HAP-1 (cell line): ENCODE measurements at places on chromosomes 11 and 22.

DNA sequence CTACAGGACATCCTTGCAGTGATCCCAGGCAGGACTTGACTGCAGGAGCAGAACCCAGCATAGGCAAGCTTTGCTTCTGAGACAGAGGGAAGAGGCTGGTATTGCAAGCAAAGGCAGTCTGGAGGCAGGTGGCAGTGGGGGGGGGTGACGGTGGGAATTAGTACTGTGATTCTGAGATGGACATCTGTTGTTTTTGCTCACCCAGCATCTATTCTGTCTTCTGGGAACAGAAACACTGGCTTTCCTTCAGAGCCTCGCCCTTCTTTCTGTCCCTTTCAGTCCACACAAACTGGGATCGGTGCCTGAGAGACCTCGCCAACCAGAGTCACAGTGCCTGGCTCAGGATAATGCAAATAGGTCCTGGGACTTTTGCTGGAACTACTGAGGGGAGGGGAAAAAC is 31.2 kb upstream of the RASL10A start:
- no peak for DNase-seq

DNA sequence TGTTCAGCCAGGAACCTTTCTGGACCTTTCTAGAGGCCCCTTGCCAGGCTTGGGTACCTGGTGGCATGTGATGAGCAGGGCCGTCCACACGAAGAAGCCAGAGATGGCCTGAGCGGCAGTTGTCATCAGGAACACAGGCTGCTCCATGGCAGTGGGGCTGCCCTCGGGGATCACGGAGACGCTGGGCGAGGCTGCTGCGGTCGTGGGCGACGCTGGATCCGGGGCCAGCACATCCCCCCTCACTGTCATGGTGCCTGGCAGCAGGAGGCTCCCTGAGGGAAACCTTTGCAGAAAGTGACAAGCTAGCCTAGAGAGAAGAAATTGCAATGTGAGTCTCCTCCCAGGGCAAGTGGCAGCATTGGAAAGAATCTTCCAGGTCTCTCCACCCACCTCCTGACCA is 25.1 kb downstream of the TMEM184B start:
- no peak for DNase-seq

DNA sequence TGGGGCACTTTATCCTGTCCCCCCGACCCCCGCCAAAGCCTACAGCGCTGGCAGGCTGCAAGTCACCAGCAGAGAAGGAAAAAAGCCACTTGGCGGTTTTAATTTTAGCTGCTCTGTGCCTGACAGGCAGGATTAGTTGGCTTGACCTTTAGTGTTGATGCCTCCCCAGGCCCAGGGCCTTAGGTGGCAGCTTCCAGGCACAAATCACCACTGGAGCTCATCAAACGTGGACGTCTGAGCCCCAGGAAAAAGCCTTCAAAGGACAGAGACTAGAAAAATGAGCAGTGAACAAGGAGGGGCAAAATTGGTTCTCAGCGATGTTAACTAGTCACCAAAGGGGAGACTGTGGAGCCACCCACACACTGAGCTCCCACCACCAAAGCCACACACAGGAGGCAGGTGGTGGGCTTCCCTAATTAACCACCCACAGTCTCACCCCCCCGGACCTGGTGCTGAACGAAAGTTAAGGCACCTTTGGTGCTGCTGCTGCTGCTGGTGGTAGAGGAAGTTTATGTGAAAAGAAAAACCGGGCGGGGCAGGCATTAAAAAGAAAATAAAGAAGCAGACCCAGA is 4.4 kb upstream of the PYGM start:
- DNase-seq, result no peak

GRCh38 chr22:39362932-39363331 is 13.1 kb downstream of the SYNGR1 start:
- no peak for DNase-seq

DNA sequence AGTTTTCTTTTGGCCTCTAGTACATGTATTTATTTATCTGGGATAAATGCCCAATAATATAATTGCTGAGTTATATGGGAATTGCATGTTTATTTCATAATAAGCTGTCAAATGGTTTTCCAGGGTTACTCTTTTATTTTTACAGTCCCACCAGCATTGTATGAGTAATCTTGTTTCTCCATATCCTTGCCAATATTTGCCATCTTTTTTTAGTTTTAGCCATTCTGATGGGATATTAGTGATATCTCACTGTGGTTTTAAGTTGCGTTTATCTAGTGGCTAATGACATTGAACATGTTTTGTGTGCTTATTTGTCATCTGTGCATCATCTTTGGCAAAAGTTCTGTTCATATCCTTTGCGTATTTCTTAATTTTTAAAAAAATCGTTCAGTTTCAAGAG is 372.8 kb upstream of the CCDC179 start:
- no peak for DNase-seq

DNA sequence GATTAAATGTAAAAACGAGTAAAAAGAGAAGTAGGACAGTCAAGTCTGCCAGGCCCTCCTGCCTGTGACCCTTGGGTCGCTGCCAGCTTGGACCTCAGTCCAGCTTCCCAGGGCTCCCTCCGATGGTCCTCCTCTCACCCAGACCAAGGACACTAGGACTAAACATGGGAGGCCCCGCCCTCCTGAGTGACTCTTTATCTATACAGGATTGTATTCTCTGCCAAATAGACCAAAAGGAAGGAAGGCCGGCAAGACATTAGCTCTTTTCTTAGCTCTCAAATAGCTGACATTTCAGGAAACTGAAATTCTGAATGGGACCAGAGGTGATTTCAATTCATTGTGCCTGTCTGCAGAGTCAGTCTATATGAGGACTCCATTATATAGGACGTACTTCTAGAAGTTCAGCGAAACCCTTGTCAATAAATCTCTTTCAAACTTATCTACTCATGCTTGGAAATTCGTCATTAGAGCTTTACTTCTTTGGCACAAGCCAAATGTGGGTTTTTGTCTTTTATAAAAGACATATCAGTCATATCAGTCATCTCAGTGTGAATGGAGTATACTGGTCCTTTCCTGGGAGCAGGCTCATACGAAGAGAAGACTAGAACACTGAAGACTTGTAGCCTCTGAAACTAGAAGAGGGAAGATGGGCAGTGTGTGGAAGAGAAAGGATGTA is 28.5 kb downstream of the ADORA2A start:
- DNase-seq, result no peak

DNA sequence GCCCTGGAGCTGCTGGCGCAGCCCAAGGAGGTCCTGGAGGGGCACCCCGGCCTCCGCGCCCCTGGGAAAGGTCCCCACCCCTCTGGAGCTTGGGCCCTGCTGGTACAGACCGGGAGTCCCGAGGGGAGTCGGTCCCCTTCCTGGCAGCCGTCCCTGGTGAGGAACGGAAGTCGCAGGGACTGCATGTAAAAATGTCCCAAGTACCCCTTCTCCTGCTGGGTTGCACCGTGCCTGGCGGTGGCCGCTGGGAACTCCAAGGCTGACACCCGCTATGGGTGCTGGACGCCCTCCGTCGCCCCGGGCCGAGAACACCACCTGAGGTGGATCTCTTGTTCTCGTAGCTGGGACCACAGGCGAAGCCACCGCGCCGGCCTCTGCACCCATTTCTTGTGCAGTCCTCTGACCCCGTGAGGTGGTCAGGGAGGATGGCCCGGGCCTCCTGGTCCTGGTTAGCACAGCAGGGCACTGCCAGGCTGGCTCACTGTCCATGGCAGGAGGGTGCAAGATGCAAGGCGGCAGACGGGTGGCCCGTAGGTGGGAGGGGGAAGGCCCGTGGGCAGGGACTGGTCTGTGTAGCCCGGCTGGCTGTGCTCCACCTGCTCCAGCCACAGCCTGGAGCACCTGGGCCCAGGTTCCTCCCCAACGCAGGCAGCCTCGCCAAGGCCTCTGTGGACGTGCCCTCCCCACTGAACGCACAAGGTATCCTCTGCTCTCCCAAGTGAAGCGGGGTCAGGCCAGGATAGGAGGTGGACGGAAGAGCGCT is 165.2 kb downstream of the IGLL1 start:
- DNase-seq, result no peak

GRCh38 chr11:64268893-64269539 is 15.4 kb downstream of the BAD start:
- DNase-seq, result no peak

DNA sequence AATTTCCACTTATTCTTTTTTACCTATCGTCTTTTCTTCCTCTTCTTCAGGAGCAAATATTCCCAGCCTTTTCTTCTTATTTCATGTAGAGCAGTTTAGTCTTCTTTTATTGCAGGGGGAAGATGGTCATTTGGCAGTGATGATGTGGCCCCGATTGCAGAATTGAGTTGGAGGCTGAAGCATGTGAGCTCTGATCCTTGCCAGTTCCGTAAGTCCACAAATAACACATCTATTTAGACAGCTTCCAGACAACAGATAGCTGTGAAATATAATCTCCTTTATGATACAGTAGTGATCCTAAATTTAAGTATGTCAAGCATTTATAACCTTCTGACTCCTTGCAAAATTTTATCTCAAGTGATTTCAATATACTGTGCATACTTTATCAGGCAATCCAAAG is 27.5 kb downstream of the REXO2 start:
- no peak for DNase-seq

DNA sequence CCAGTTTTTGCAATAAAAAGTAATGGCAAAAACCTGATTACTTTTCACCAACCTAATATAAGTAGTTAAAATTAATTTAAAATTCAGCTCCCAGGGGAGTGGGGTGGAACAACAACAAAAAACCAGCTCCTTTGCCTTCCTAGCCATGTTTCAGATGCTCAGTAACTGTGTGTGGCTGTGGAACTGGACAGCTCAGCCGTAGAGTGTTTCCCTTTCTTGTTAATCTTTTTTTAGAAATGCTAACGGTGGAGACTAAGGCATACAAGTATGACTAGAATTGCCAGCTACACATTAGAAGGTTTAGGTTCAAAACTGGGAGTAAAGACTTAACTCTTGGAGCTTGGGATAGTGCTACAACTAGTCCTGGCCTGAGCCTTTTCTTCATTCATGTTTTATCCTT is 45.0 kb downstream of the PPP6R3 start:
- DNase-seq, result no peak

GRCh38 chr22:20198557-20199319 is 47.9 kb upstream of the CCDC188 start:
- DNase-seq, result no peak

- no peak for DNase-seq
These were observed 14.4 kb downstream of the TUB start for GRCh38 chr11:8095371-8095770.

- no peak for DNase-seq
These were observed 260.3 kb upstream of the PITPNB start for GRCh38 chr22:28179392-28179791.

DNA sequence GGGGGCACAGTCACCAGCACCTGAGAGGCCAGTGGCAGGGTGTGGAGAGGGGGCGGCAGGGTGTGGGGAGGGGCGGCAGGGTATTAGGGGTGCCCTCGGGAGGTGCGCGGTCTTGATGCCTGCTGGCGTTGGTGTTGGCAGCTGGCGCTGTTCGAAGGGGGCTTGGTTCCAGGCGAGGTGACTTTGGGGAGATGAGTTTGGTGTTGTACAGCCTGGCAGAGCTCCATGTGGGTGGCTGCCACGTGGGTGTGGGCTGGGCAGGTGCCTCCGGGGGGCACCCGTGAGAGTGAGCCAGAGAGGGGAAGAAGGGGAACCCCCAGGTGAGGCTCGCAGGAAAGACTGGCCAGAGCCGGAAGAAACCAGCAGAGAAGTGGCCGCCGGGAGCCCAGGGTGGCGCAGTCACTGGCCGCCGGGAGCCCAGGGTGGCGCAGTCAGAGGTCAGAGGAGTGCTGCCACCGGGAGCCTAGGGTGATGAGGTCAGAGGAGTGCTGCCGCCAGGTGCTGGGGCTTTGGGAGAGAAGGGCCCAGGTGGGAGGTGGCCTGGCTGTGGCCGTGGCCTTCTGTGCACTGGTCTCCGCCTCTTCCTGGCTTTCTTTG is 44.7 kb downstream of the MUC6 start:
- no peak for DNase-seq

DNA sequence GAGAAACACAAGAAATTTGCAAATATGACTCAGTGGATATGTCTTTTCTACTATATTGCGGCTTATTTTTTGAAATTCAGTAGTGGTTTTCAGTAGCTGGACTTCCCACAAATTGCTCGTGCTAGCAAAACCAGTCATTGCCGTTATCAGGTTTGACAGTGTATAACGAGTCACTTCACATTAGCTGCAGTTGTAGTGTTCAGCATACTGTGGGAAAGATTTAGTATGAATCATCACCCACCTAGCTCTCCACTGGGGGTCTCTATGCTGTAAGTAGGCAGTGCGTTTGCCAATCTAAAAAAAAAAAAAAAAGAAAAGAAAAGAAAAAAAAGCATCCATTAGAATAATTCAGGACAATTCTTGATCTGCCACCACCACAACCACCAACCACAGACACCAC is 1318.9 kb downstream of the LRRC4C start:
- no peak for DNase-seq

DNA sequence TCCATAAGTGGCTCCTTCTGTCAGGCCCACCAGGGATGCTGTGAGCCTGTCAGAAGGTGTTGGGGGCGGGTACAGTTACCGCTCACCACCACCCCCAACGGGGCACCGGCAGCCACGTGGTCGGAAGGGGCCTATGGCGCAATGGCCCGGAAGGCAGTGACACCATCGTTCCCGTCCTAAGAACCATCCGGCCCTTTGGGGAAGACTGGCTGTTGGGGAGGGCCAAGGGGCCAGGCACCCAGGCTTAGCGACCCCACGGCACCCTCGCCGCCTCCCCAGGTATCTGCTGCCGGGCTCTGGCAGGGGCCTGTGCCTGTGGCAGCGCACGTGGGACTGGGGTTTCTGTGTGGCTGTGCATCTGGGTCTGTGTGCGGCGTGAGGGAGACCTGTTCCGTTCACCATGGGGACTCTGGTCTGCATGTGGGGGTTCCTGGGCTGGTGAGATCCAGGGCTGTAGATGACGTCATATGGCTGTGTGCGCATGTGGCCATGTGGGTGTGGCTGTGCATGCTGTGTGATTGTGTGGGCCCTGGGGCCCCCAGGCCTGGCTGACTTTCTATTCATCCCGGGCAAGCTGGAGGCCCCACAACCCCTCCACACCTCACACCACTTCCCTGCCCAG is 717 bp downstream of the OSM start:
- DNase-seq, result no peak

DNA sequence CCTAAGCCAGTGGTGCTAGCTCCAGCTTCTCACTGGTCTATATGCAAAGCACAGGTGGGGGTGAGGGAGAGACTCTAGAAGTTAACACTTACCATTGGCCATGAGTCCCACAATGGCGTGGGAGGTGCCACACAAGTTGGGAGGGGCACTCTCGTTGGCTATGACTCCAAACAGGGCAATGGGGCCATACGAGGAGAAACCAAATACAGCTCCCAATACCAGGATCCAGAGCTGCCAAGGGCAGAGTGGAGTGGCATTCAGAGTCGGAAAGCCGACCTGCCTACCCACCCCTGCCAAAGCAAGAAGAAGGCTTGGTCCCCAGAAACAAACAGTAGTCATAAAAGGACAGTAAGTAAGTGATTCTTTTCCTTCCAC is 5.6 kb downstream of the SLC37A4 start:
- no peak for DNase-seq

GRCh38 chr22:35686298-35686697 is 31.4 kb upstream of the APOL5 start:
- DNase-seq, result no peak

DNA sequence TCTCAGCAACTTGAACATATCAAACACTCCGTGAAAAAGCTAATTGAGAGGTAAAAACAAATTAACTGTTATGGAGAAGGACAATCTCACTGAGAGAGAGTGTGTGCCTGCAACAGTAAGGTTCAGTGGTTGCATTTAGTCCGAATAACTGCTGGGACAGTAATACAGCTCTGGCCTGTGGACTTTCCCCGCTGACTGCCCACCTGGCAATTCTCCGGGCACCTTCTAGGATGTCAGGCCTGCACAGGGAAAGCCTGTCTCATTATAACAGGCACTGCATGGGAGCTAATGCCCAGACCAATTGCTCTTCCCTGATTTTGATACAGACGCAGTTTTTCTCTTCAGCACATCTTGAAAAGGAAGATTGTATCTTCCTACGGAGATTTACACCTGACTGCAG is 251.0 kb downstream of the DCDC1 start:
- no peak for DNase-seq
